ENCODE measurements at places on chromosomes 16 and 17.
A peak's percentile ranks its signal among the peaks of the same experiment; 100 is the strongest.

- no peak for DNase-seq
Observed at GRCh38 chr16:52976539-52977167, 76.0 kb downstream of the CHD9NB start.

GRCh38 chr17:249236-249993, 68.0 kb upstream of the DOC2B start:
- no peak for DNase-seq

GRCh38 chr16:2155977-2156848, 631 bp downstream of the TRAF7 start:
- no peak for DNase-seq

DNA sequence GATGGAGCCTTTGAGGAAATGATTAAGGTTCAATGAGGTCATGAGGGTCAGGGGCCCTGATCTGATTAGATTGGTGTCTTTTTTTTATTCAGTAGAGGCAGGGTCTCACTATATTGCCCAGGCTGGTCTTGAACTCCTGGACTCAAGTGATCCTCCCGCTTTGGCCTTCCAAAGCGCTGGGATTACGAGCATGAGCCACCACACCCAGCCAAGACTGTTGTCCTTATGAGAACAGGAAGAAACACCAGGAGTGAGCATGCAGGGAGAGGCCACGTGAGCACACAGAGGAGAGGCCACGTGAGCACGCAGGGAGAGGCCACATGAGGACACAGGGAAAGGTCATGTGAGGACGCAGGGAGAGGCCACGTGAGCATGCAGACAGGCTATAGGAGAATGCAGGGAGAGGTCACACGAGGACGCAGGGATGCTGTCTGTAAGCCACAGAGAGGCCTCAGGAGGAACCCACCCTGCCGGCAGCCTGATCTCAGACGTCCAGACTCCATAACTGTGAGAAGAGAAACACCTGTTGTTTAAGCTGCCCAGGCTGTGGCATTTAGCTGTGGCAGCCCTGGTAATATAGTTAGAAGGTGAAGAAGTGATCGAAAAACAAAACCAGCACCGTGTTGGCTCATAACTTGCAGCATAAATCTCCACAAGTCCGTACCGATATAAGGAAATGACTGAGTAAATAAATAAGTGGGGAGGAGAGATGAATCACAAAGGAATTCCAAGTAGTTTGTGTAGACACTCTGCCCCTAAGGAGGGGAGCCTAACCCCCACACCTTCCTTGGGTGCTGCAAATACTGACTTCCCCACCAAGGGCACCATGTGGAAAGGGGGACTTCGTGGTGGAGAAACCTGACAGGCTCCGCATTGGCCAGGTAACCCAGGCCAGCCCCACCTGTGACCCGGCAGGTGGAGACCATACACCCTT, 14.6 kb upstream of the CSNK1D start:
- no peak for DNase-seq

GRCh38 chr16:88455610-88456355, 2.7 kb downstream of the ZFPM1 start:
- no peak for DNase-seq

DNA sequence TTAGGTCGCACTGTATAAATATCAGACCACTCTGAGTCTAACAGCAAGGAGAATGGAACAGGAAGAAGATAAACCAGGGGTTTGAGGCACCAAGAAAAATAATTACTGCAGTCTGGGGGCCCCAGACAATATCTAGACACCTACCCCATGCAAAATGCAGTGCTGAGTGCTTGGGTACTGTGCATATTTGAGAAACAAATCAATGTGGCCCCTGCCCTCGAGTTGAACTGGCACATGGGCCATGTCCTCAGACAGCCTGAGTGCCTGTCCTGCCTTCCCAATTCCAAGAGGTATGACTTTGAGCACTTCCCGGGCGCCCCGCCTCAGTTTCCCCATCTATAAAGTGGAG, 6.2 kb upstream of the CIITA start:
- DNase-seq = no peak

DNA sequence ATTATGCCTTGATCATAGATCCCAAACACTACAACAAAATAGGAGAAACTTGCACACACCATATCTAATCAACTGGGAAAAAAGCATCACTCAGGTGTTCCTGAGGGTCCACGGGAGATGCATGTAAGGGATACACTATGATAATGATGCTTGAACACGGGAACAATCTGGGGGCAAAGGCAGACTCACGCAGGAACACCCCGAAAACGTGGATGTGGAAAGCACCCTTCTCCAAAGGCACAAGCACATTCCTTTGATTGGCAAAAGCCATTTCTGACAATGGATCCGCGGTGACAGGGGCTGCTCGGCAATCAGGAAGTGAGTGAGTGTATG, 1.3 kb downstream of the ZNF652 start:
- DNase-seq = no peak

DNA sequence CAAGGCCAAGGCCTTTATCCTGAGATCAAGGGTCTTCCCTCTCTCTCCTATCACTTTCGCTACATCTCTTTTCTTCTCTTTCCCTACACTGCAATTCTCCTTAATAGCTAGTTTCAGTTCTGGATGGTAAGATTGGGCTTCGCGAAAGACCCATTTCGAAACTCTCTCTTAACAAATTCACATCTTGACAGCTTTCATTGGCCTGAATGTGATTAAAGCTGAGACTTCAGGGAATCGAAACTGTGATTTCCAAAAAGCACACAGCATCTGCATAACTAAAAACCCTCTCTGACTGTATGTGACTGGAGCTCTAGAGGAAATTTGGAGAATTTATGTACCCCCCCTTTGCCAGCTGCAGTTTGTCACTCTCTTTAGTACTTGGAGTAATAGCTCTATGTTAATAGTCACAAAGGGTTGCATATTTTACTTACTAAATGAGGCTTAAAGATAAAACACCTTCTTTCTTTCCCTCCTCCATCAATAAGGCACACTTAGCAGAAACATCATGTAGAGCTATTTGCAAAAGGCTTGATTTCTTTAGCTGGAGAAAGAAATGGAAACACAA, 105.3 kb upstream of the FAM20A start:
- DNase-seq = peak; percentile 25

DNA sequence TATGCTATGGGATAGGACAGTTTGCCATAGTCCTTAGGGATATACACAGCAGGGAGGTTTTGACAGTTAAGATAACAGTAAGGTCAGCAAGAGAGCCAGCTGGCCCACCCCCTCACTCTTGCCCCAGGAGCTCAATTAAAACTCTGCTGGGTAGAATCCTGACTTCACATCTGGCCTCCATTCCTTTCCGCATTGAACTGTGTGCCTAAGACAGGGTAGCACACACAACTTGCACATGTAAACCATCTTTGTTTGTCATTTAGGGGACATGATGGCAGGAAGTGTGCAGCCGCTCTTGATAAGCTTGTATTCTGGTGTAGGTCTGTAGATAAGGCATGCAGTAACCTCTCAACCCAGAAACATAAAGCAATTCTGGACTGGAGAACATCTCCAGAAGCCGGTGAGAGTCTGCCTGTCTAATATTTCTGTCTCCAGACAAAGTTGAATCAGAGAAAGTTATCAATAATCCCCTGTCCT, 5.2 kb downstream of the MINK1 start:
- no peak for DNase-seq

- DNase-seq = no peak
Observed at GRCh38 chr16:84761448-84762368, 58.1 kb upstream of the CRISPLD2 start.

GRCh38 chr17:32807577-32807976, 69.3 kb downstream of the MYO1D start:
- no peak for DNase-seq

DNA sequence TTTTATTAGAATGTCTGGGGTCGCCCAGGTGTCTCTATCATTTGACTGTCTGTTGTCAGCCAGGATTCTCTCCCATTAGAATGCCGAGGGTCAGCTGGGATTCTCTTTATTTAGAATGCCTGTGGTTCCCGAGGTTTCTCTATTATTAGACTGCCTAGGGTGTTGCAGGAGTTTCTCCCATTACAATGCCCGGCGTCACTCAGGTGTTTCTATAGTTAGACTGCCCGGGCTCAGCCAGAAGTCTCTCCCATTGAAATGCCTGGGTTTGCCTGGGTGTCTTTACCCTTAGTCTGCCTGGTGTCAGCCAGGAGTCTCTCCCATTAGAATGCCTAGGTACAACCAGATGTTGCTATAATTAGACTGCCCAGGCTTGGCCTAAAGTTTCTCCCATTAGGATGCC, 2252.0 kb downstream of the TP53TG3F start:
- DNase-seq = no peak

GRCh38 chr17:59220328-59221158, at the start of gene GDPD1:
GDPD1 (plus strand) TSS chr17:59220511; CDS start chr17:59220610, 99 bp downstream.
- peak; percentile 87 for DNase-seq

GRCh38 chr17:9859781-9860180, 34.1 kb downstream of the GLP2R start:
- DNase-seq = no peak

GRCh38 chr16:80100846-80101451, 439.8 kb upstream of the DYNLRB2 start:
- no peak for DNase-seq

GRCh38 chr16:15041271-15042004, 14.4 kb downstream of the NTAN1 start:
- DNase-seq = no peak

GRCh38 chr17:44024271-44024663, 9.5 kb upstream of the TMEM101 start:
- DNase-seq = no peak

DNA sequence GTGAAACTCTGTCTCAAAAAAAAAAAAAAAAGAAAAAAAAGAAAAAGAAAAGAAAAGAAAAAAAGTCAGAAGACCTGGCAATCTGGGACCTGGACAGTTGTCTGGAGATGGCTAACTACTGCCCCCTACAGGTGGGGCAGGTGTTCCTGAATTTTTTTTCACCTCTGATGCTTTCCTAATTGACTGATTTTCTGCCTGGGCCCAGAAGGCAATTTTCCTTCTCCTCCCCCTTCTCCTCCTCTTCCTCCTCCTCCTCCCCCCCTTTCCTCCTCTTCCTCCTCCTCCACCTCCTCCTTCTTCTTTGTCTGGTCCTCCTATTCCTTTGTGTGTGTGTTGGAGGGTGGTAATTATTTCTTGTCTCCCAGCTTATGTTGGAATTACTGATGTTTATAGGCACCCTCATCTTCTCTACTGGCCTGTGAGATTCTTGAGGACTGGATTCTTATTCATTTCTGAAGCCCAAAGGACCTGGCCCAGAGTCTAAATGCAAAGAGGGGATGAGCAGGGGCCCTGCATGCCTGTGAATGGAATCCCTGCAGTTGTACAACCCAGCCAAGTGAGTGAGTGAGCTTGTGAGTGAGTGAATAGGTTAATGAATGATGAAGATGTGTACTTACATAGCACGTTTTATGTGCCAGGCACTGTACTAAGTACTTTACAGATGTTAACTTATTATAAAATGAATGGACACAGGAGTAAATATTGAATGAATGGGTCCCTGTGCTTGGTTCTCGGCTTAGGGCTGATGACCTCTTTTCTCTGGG, 26.9 kb downstream of the IRX5 start:
- no peak for DNase-seq

DNA sequence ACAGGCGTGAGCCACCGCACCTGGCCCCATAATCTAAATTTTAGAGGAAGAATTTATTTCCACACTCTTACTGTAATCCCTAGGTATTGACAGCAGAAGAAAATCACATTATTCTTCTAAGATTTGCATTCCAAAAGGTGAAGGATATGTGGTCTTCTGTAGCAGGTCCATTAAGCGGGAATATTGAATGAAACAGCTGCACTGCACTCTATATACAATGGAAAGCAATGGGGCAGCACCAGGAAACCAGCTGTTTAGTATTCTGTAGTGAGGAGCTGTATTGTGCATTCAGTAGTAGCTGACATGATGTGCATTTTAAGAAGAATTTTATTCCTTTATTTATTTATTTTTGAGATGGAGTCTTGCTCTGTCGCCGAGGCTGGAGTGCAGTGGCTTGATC, 49.6 kb downstream of the PSMD12 start:
- no peak for DNase-seq

GRCh38 chr16:17467923-17468540, 2.7 kb downstream of the XYLT1 start:
- no peak for DNase-seq

GRCh38 chr16:19105891-19106624, 7.7 kb upstream of the ITPRIPL2 start:
- no peak for DNase-seq

DNA sequence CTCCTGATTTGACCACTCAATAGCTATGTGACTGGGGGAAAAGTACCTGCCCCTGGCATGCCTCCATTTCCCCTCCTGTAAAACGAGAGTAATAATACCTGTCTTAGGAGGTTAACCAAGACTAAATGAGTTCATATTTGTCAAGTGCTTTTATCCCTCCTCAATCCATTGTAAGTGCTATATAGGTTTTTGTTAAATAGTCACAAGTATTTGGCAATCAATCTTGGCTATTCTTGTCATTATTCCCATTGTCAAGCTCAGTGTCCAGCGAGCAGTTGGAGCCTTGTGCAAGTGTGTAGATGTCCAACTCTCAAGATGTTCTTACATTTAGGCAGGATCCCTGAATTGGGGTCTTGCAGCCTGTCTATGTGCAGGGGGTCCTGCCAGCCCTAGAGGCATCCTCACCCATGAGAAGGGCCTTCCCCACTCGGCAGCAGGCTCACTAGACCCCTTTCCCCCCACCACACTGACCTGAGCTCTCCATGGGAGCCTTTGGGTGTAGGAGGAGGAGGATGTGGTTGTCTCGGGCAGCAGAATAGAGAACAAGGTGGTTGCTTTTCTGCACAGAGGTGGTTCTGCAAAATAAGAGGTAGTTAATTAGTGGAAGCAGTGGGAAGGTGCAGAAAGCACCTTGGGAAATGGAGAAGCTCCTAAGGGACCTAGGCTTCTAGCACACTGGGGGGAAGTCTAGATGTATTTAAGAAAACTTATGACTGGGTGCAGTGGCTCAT, 18.0 kb downstream of the PIK3R6 start:
- DNase-seq = no peak

GRCh38 chr16:57471852-57472664, 9.6 kb downstream of the POLR2C start:
- no peak for DNase-seq

DNA sequence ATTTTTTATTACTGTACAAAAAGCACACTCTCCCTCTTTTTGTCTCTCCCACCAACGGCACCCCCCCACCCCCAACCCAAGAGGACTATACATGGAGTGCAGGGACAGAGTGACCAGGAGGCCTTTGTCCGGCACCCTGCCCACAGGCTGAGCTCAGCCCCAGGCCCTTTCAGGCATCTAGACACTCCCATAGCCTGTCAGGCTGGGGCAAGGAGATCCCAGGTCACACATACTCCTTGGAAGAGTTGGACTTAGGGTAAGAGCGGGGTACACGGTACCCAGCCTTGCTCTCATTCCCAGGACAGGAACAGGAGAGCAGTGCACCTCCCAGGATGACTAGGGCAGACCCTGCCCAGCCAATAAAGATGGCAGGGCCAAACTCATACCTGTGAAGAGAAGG, 2.1 kb downstream of the CLDN7 start:
- DNase-seq = no peak

DNA sequence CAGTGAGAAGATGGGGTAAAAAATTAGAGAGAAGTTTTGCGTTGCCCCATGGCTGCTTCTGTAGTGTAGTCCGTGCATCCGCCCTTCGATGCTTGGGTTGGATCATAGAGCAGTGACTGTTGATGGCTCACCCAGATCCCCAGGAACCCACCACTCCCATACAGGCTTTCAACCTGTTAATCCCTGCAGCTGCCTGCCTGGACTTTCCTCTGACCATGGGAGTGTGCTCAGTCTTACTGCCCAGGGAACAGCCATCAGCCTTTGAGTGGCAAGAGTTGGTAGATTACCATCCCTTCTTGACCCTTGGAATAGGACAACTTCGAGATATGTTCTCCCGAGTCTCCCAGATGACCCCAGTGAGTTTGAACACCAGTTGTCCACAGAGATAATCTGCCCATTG, 299.5 kb upstream of the HSBP1 start:
- DNase-seq = no peak

GRCh38 chr17:70375406-70375805, 206.1 kb downstream of the KCNJ2 start:
- no peak for DNase-seq
